ENCODE measurements at places on chromosomes 3 and 15.
A peak's percentile ranks its signal among the peaks of the same experiment; 100 is the strongest.

DNA sequence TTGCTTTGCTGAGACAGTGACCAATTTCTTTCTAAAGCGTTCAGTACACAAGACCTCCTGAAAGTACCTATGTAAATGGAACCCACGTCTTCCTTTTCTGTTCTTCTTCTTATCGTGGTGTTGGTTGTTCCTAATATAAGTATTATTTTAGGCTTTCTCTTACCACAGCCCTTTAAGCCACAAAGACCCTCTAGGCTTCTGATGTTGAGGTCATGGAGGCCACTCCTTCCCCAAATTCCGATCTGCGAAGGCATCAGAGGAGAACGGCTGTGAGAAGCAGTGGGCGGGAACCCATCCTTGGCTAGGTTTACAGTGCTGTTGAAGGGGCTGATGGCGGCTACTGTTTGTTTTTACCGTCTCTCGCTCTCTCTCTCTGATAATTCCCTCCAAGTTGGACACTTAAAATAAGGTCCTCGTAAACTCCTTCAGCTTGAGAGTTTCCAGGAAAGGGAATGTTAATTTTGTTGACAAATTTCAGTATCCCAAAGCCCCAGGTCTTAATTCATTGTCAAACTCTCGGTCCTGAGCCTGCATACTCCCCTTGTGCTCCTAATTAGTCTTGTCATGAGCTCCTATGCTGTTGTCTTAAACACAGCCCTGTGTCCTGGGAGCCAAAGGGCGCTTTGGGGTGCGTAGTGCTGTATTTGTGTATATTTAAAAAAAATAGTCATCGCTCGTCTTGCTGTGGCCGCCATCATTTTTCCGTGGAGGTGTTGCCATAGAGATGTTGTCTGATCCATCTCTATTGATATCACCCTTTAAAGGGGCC lies 178.8 kb downstream of the OPA1 start:
- H3K36me3 ChIP-seq = no peaks in the 10 kb centered on the region
- no peaks in the 10 kb centered on the region for H3K4me1 ChIP-seq
- H3K27me3 ChIP-seq = no peaks in the 10 kb centered on the region
- no peak overlapping the region for H3K4me3 ChIP-seq
- no peak overlapping the region for H3K27ac ChIP-seq

DNA sequence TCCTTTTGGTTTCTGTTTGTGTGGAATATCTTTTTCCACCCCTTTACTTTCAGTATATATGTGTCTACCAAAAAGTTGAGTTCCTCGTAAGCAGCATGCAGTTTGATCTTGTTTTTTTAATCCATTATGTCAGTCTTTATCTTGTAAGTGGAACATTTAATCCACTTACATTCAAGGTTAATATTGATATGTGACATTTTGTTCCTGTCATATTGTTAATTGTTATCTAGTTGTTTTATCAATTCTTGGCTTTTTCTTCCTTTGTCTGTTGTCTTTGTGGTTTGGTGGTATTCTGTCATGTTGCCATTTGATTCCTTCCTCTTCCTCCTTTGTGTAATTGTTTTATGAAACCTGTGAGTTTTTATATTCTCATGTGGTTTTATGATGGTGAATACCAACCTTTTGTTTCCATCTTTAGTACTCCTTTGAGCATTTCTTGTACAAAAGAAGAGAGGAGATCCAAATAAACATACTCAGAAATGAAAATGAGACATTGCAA lies 43.4 kb upstream of the XCR1 start:
- H3K27me3 ChIP-seq = no peaks in the 10 kb centered on the region
- no peak overlapping the region for H3K4me3 ChIP-seq
- no peak overlapping the region for H3K27ac ChIP-seq
- no peaks in the 10 kb centered on the region for H3K4me1 ChIP-seq
- H3K36me3 ChIP-seq = no peaks in the 10 kb centered on the region
- no peak for DNase-seq

- H3K27ac ChIP-seq = no peak overlapping the region
- H3K4me3 ChIP-seq = no peak overlapping the region
- DNase-seq = peak; percentile 21
Observed at GRCh38 chr3:192772240-192772894, 45.0 kb upstream of the FGF12 start.

DNA sequence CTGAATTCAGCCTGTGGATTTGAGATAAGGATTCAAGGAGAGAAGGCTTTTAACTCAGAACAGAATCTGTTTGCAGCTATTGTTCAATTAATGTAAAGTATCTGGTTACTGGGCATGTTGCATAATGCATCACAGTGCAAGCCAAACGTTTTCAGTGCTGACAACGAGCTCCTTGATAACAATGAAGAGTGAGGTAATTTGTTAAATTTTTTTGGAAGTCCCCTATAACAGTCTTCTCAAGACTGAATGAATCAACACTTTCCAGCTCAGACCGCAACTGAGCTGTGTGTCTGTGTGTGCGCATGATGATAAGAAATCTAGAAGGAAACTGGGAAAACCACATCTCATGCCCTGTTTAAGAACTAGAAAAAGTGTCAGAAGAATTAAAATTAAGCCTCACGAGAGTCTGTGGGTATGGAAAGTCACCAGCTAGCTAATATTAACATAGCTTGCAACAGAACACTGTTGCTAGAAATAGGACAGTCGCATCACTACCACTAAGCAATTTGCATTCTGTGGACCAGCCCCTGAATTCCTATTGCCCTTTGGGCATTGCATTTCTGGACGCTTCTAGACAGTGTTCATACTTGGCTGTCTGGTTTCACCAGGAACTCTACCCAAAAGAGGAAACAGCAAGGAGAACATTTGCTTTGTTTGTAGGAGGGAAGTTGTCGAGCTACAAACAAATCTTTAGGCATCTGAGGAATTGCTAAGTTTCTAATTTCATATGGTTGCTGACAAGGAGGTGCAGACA lies 43.7 kb upstream of the ATP2C1 start:
- H3K4me3 ChIP-seq = no peak overlapping the region
- peaks cover 9% of the 10 kb centered on the region for H3K4me1 ChIP-seq
- no peaks in the 10 kb centered on the region for H3K27me3 ChIP-seq
- H3K27ac ChIP-seq = peak overlapping the region; percentile 20

DNA sequence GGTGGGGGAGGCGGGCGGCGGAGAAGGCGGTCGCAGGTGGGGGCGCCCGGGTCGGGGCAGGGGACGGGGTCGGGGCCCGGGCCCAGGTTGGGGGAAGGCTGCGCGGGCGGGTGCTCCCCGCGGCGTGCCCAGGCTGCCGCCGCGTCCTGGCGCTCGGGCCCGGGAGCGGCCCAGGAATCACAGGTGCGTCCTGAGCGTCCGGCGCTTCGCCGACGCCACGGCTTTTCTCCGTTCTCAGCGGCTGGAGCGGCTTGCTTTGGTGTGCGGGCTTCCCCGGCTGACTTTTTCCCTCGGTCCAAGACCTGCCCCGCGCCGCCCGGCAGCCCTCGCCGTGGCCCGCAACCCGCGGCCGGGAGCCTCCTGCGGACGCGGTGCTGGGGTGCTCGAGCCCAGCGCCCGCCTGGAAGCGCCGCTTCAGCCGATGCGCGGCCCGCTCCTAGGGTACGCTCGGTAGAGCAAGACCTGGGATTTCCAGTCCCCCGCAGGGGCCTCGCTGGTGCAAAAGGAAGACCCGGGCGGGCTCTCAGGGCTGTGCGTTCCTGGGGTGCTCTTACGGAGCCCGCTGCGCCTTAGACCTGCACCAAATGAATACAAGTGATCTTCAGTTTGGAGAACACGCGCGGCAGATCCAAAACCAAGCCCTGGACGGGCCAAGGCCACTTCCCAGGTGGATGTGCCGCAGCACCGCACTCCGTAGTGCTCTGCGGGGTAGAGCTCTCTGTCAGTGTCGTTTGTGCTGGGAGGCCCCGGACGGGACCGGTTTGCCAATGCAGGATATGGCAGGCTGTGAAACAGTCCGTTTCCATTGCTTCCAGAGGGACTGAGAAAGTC lies 639 bp downstream of the NIPA1 start:
- DNase-seq = no peak
- no peaks in the 10 kb centered on the region for H3K36me3 ChIP-seq
- peak overlapping the region; percentile 84 for H3K27ac ChIP-seq
- H3K4me3 ChIP-seq = peak overlapping the region; percentile 76

DNA sequence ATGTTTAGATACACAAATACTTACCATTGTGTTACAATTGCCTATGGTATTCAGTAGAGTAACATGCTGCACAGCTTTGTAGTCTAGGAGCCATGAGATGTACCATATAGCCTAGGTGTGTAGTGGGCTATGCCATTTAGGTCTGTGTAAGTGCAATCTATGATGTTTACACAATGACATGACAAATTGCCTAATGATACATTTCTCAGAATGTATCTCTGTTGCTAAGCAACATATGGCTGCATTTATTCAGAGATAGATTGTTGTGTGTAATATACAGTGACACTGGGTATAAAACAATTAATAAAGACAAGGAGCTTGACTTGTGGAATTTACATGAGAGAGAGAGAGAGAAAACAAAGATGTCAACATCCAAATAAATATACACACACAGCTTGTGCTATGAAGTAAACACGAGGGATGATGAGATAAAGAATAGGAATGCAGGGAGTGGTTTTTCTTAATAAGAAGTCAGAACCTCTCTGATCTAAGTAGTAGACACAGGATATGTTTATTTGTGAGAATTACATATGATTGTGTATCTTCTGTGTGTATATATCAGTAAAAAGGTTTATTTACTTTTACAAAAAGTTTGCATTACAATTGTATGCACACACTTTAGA lies 110.0 kb downstream of the KCNAB1 start:
- H3K36me3 ChIP-seq = no peaks in the 10 kb centered on the region
- H3K4me3 ChIP-seq = no peak overlapping the region
- H3K27me3 ChIP-seq = no peaks in the 10 kb centered on the region

GRCh38 chr3:147943265-147943945 lies 534.2 kb downstream of the ZIC1 start:
- H3K27ac ChIP-seq = no peak overlapping the region
- no peaks in the 10 kb centered on the region for H3K4me1 ChIP-seq
- no peak for DNase-seq
- H3K4me3 ChIP-seq = no peak overlapping the region

DNA sequence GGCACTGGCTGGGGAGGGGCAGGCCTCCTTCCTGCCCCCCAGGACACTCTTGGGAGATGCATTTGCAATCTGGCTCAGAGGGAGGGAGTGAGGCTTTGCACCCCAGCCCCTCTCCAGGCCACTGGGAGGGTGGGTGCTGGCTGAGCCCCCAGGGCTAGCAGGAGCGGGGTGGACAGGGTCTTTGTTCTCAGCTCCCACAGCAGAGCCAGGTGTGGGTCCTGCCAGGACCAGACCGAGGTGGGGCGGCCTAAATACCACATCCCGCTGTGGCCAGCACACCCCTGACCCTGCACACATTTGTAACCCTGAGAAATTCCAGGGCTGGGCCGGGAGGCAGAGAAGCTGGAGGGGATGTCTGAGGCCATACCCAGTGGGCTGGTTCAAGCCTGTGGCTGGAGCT lies 41.0 kb downstream of the STARD5 start:
- no peaks in the 10 kb centered on the region for H3K4me1 ChIP-seq
- no peak overlapping the region for H3K27ac ChIP-seq
- DNase-seq = no peak
- no peaks in the 10 kb centered on the region for H3K27me3 ChIP-seq

GRCh38 chr15:93223803-93224202 lies 134.8 kb upstream of the RGMA start:
- H3K4me3 ChIP-seq = no peak overlapping the region
- H3K27ac ChIP-seq = no peak overlapping the region
- H3K27me3 ChIP-seq = no peaks in the 10 kb centered on the region
- no peak for DNase-seq
- H3K36me3 ChIP-seq = no peaks in the 10 kb centered on the region

- no peak for DNase-seq
- H3K27ac ChIP-seq = no peak overlapping the region
- no peaks in the 10 kb centered on the region for H3K27me3 ChIP-seq
- no peak overlapping the region for H3K4me3 ChIP-seq
- H3K36me3 ChIP-seq = no peaks in the 10 kb centered on the region
Observed at GRCh38 chr3:114112696-114113095, 56.2 kb downstream of the QTRT2 start.

GRCh38 chr3:11641683-11642430 lies 1.9 kb downstream of the VGLL4 start:
- H3K36me3 ChIP-seq = no peaks in the 10 kb centered on the region
- peaks cover 30% of the 10 kb centered on the region for H3K4me1 ChIP-seq
- peak overlapping the region; percentile 42 for H3K4me3 ChIP-seq
- H3K27me3 ChIP-seq = no peaks in the 10 kb centered on the region

GRCh38 chr15:41690636-41691035 lies 30.4 kb downstream of the MGA start:
- no peaks in the 10 kb centered on the region for H3K27me3 ChIP-seq
- no peaks in the 10 kb centered on the region for H3K4me1 ChIP-seq
- no peak overlapping the region for H3K4me3 ChIP-seq
- H3K36me3 ChIP-seq = no peaks in the 10 kb centered on the region
- DNase-seq = no peak
- H3K27ac ChIP-seq = no peak overlapping the region

- no peaks in the 10 kb centered on the region for H3K27me3 ChIP-seq
- no peak overlapping the region for H3K27ac ChIP-seq
- H3K4me1 ChIP-seq = no peaks in the 10 kb centered on the region
- no peaks in the 10 kb centered on the region for H3K36me3 ChIP-seq
- no peak overlapping the region for H3K4me3 ChIP-seq
Observed at GRCh38 chr3:31288224-31288623, 244.5 kb upstream of the STT3B start.

GRCh38 chr15:92847841-92848240 lies 52.3 kb upstream of the CHD2 start:
- no peak overlapping the region for H3K4me3 ChIP-seq
- no peak for DNase-seq
- H3K36me3 ChIP-seq = no peaks in the 10 kb centered on the region

- H3K4me3 ChIP-seq = no peak overlapping the region
- no peak for DNase-seq
- no peak overlapping the region for H3K27ac ChIP-seq
- no peaks in the 10 kb centered on the region for H3K27me3 ChIP-seq
- no peaks in the 10 kb centered on the region for H3K36me3 ChIP-seq
Observed at GRCh38 chr3:187802928-187803259, 57.6 kb upstream of the BCL6 start.

GRCh38 chr15:52558196-52558595 lies 10.6 kb downstream of the ARPP19 start:
- no peaks in the 10 kb centered on the region for H3K4me1 ChIP-seq
- H3K36me3 ChIP-seq = peaks cover 3% of the 10 kb centered on the region
- H3K27ac ChIP-seq = no peak overlapping the region
- DNase-seq = no peak
- no peaks in the 10 kb centered on the region for H3K27me3 ChIP-seq

DNA sequence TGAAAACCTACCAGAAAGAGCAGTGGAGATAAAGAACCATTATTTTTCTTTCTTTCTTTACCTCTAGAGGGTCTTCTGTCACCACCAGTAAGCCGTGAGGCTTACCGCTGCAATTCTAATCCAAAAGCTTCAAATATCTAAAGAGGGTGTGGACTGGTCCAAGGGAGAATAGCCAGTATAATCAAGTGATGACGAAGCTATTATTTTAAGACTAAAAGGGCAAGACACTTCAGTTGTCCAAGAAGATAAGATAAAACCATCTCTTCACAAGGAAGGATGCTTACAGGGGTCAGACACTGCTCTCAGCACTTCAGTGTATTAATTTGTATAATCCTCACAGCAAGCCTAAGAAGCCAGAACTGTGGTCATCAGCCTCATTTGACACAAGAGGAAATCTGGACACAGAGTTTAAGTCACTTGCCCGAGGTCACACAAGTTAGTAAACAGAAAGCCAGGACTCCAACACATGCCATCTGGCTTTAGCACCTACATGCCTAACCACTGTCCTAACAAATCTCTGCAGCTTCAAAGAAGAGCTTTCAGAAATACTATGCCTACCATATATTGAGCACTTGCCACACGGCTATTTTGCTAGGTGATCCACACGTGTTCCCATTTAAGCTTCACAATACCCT lies 14.6 kb downstream of the HDC start:
- no peaks in the 10 kb centered on the region for H3K36me3 ChIP-seq
- no peak overlapping the region for H3K27ac ChIP-seq
- H3K4me3 ChIP-seq = no peak overlapping the region
- DNase-seq = no peak
- no peaks in the 10 kb centered on the region for H3K27me3 ChIP-seq
- H3K4me1 ChIP-seq = peaks cover 4% of the 10 kb centered on the region

Measured in lung (tissue), 17 donors.